ENCODE measurements at places on chromosomes 7 and 10.

DNA sequence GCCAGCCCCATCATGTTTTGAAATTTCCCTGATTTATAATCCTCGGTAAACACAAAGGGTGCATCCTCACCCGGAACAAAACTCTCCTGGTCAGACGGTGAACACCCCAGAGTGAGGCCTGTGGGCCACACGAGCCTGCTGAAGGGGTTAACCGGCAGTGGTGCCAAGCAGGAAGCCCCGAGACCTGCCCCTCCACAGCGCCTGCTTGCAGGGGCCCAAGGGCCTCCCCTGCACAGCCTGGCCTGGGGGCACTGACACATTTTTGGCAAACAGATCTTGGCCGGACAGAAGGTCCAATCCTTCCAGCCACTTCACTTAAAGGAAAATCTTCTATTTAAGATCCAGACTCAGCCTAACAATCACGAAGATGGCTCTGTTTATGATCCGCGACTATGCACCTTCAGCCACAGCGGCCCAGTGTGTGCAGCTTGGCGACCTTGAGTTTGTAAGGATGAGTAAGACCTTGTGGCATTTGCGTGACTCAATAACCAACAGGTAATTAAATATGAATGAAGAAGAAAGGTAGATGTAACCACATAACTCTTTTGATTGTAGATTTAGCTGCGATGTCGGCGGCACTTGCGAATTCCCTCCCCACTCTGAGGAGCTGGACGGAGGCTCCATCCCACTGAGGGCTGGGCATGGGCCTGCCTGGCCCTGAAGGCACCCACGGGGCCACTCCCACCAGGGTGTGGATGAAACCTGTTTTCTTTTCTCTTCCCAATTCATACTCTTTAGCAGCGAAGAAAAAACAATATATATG, 328.2 kb downstream of the DNAJB6 start:
- DNase-seq, result no peak

GRCh38 chr10:121961456-121961855, 13.6 kb downstream of the NSMCE4A start:
- DNase-seq, result no peak

DNA sequence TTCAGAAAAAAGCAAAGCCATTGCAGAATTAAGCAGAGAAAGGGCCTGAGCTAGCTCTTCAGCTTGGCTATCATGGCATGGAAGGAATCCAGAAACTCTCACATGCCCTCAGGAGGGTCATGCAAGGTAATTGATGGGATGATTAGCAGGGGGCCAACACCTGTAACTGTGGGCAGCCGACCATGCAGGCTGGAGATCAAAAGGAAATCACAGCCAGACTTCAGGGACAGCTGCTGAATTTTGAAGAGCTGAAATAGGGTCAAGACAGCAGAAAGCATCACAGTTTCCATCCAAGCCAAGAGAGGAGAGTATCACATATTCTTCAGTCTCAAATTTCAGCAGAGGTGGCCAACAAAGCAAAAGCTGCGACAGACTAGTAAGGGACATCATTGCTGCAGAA, 239.6 kb upstream of the STEAP1 start:
- DNase-seq, result no peak

DNA sequence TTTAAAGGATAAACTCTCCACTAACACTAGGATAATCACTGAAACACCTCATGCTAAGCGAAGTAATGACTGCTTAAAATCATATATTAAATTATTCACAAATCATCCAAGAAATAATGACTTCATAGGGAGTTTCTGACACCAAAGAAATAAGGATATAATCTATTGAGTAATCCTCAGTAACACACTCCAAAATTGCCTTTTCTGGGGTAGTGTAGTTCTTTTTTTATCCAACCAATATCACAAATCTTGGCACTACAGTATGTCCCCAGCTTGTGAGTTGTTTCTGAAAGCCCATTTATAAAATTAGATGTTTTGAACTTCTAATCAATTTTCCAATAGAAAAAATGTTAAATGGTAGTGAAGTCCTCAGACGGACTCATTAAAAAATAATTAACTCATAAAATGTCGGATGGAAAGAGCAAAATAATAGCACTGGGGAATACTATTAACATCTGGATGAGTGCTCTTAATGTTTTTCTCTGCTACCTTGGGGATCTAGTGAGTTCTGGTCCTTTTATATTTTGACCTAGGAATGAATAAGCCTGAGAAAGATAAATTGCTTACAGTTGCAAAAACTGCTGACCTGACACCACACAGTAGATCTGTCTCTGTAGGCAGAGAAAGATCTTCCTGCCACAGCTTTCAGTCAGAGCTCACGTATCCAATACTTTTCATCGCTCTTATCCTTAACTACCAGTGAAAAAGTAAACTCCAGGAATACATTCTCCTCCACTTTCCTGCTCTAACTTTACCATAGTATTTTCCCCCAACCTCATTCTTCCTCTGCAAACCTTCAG, 618.5 kb upstream of the ANKRD30A start:
- no peak for DNase-seq

DNA sequence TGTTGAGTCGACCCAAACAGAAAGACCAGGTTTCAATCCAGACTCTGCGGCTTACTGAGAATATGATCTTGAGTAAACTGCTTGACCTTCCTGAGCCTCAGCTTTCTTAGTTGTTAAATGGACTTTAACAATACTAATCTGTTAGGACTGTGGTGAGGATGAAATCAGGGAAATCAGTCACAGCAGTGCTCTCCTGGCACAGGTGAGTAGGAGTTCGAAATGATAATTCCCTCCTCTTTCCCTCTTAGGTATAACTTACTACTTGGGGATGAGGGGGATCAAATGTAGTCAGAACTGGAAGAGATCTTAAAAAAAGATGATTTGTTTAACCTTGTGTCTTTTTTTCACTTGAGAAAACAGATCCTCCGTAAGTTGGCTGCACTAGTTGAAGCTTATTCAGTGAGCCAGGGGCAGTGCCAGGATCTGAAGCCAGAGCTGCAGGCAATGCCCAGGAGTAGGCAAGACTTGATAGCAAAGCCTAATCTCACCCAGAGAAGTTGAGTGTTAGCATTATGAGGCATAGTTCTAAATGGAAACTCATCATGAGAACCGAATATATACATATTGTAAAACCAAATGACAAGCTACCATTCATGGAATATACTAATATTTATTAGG, 1.8 kb upstream of the MAGI2 start:
- no peak for DNase-seq

DNA sequence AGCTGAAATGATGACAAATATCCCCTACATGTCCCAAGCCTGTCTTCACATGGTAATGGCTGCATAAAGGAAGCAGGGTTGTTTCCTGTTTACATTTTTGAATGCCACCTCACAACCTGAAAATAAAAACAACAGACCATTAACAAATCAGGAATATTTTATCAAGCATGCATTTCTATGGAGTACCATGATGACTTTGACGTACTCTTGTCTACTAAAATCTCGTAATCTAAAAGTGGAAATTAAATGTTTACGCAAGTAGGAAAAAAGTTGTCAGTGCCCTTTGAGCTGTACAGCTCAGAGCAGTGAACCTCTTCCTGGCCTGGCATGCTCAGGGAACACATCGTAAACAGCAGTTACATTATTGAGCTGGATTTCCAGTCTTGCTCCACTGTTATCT, 194.1 kb downstream of the INHBA start:
- DNase-seq, result no peak

DNA sequence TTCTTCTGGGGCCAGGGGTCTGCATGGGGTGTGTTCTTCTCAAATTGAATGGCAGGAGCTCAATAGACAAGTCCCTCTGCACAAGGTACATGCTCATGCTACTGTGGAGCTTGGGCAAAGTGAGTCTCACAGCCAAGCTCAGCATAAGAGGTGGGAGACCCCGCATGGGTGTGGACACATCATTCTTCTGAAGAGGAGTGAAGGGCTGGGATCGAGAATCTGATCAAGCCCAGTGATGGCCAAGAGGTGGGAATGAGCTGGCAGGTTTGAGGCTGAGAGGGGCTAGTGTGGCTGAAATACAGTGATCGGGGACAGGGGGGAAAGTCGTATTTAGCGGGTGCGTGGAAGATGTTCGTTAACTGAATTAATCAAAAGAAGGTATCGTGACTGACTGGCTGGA, 32.6 kb downstream of the CDH23 start:
- DNase-seq, result no peak

DNA sequence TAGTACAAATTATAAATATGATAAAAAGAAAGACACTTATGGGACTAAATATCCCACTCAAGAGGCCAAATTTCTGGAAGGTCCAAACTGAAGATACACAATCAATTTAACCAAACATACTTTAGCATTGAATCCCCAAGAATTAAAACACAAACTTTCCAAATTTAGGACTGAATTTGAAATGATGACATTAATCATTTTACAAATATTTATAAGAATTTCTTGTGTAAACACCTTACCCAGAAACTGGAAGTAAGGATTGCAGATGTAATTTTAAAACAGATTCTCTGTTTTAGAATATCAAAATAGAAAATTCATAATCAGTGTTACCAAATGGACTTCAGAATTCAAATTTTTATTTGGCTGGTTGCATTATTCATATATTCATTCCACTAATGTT, 588.2 kb upstream of the KCND2 start:
- DNase-seq, result no peak

DNA sequence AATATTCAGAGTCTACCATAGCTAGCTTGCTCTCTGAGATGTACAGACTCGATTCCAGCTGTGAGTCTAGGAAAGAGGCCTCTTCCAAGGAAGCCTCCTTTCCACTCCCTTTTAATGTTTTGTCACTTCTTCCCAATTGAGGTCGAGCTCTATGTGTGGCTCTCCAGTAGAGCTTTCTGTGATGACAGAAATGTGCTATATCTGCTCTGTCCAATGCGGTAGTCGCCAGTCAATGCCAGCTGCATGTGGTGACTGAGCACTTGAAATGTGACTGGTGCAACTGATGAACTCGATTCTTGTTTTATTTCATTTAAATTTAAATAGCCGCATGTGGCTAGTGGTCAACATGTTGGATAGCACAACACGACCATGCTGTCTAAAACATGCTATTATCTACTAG, 387.0 kb upstream of the NRP1 start:
- no peak for DNase-seq

DNA sequence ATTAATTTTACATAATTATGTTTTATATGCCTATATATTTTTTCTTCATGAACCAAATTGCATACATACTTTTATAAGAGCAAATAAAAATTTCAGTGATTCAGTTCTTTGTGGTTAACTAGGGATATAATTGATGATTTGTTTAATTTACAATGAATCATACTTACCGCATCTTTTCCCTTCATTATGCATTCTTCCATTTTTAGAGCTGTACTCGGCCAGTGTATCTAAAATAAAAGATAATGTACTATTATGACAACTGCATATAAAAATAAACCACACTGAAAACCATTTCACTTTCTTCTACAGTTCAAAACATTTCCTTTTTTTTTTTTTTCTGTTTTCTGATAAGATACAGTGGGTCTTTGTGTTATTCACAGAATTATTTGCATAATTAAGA, 179.9 kb downstream of the SEMA3E start:
- no peak for DNase-seq

DNA sequence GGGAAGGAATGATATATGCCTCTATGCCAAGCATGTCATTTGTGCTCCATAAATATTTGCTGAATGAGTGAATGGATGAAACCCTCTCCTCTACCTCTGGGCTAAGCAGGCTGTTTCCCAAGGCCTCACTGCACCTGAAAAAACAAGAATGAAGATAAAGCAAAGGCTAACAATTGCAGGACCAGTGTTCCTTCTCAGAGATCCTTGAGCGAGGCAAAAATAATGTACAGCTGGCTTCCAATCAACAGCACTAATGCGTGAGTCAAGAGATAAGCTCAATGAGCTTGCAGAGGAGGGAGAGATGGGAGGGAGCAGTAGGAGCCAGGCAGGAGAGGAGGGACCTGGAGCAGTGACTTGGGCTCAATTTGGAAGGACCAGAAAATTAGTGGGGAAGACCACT, 144.5 kb upstream of the NFE2L3 start:
- DNase-seq, result no peak

GRCh38 chr7:4612939-4613841, 68.9 kb upstream of the FOXK1 start:
- DNase-seq, result no peak

GRCh38 chr7:157002819-157003421, 7.5 kb downstream of the MNX1 start:
- no peak for DNase-seq

DNA sequence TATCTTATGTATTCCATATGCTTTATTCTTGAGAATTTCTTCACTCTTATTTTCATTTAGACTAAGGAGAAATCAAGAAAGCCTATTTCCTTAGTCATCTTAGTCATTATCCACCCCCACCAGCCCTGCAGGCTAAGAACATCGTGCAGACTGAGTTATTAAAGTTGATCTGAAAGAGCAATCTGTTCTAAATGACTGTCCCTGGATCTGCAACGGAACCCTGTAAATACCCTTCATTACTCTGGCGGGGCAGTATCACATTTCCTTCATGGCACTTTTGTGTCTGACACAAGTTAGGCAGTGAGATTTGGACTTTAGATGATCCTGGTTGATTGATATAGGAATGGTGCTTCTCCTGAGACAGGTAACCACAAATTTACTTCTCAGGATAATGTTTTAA, 3.5 kb upstream of the MYPN start:
- DNase-seq, result no peak

DNA sequence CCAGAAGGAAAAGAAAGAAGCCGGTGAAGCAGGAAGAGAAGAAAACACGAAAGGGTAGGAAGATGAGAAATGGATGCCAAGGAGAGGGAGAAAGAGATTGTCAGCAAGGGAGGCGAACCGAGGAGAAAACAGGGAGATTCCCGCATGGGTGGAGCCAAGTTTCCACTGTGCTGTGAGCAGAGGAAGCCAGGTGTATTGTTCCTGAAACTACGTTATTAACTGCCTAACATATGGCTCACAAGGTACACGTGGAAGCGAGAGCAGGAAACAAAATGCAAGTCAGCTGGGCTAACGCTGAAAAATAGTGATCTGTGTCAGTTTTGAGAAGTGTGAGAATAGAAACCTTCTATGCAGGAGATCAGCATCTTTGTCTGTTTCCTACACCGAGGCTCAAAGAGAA, 20.4 kb upstream of the HIPK2 start:
- no peak for DNase-seq

DNA sequence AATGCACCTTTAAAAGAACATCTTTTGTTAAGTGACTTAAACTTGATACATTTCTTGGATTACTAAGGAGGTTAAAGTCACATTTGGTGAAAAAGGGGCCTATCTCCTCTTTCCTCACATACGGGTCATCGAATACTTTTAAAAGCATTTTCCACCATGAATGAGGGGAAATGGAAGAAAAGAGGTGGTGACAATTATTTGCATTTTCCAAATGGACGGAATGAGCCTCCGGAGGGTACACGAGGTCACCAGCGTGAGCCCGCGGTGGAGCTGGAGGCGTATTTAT, 1.0 kb upstream of the BMPR1A start:
- no peak for DNase-seq

GRCh38 chr7:102934701-102935100, 21.9 kb downstream of the LRRC17 start:
- no peak for DNase-seq

DNA sequence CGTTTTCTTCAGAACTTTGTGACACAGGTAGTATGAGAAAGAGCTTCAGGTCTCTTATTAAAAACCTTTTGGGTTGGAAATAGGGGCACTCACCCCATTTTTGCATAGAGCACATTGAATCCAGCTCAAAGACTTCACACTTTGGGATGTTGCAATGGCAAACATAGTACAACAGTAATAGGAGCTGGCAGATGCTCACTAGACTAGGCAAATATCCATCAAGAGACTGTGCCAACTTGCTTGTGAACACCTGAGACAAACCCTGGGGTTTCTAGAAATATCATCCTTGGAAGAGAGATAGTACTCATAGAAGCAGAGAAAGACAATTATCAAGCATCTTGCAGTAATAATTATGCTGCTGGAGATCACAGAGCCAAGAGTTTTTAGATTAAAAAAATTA, 280.0 kb downstream of the CACNA2D1 start:
- DNase-seq, result no peak
